ENCODE measurements at places on chromosomes 16 and 17.
A peak's percentile ranks its signal among the peaks of the same experiment; 100 is the strongest.

GRCh38 chr17:8701754-8702153 lies 42.9 kb downstream of the CCDC42 start:
- DNase-seq: no peak

- DNase-seq: no peak
Measured at GRCh38 chr17:77449908-77450741, 309.4 kb downstream of the SEC14L1 start.

DNA sequence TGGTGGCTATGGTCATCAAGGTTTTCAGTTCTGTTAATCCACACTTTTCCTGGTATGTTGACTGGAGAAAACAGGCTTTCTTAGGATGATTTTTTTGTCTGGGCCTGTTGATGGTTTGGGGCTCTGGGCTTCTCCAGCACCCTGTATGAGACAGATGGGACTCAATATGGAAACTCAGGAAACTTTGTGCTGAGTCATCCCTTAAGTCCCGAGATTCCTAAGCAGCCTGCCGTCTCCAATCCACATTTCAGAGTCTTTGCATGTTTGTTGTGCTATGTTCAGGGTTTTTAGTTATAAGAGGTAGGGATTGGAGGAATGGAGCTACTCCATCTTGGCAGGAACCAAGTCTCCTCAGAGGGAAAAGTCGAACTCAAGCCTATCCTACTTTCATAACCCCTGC lies 253.3 kb upstream of the FOXF1 start:
- no peak for DNase-seq

- no peak for DNase-seq
Measured at GRCh38 chr17:8004899-8005298, 2.5 kb downstream of the GUCY2D start.

DNA sequence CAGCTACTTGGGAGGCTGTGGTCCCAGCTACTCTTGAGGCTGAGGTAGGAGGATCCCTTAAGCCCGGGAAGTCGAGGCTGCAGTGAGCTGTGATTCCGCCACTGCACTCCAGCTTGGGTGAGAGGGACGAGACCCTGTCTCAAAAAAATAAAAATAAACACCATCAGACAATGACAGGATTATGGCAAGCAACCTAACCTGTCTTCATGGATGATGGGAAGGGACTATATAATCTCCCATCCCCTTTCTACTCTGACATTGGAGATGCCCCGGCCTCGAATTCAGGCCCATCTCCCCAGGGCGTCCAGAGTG lies 893 bp downstream of the TRIM25 start:
- DNase-seq: no peak

DNA sequence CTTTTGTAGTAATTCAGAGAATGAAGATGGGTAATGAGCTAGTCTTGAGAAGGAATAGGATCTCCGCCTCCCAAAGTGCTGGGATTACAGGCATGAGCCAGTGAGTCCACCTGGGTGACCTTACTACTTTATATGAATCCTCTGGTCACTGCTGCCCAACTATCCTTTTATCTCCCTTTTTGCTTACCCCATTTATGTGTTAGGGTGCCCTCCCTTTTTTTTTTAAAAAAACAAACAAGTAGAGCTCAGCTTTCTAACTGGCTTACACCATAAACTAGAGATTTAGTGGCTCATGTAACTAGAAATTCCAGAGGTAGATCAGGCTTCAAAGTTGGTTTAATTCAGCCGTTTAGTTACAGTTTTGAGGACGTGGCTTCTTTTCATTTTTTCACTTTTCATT lies 15.6 kb downstream of the USP10 start:
- DNase-seq: no peak

- DNase-seq: no peak
Measured at GRCh38 chr17:79363552-79364275, 247.1 kb downstream of the RBFOX3 start.

- no peak for DNase-seq
Measured at GRCh38 chr16:88855736-88856121, 1.0 kb downstream of the GALNS start.

DNA sequence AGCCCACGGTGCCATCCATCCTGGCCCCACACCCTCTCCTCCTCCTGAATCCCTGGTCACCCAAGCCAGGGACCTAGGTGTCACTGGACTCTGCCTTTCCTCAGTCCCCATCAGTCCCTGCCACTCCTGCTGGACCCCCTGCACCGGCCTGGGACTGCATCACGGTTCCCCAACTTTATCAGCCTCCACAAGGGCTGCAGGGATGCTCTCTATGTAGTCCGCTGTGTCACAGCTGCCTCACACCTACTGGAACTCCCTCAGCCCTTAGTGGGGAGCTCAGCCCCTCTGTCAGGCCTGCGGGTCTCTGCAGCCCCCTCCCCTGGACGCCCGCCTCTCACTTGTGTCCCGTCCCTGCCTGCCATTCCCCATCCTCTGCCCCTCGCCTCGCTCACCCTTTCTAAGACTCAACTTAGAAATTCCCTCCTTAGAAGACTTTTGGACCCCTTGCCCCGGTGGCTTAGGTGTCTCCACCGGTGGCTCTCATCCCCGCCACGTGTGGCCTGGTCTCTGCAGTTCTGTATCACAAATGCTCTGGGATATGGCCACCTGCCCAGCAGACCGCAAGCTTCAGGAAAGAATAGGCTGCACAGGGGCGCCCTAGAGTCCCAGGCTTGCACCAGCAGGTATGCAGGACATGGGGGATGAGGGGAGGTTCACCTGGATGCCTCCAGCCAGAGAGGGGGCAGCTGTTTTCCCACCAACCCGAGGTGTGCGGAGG lies 62.9 kb downstream of the PRMT7 start:
- no peak for DNase-seq

GRCh38 chr16:68696514-68696913 lies 40.6 kb upstream of the CDH1 start:
- DNase-seq: no peak

GRCh38 chr17:13646411-13646810 lies 44.7 kb upstream of the HS3ST3A1 start:
- DNase-seq: no peak

DNA sequence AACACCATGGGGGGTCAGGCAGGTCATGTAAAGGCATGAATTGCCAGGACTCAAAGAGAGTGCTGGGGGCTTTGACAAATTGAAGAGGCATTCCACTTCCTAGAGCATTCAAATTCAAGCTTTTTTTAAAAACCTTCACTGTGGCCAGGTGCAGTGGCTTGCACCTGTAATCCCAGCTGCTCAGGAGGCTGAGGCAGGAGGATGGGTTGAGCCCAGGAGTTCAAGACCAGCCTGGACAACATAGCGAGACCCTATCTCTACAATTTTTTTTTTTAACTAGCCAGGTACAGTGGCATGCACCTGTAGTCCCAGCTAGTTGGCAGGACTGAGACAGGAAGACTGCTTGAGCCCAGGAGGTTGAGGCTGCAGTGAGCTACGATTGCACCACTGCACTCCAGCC lies 17.2 kb downstream of the ABCC12 start:
- no peak for DNase-seq

- DNase-seq: no peak
Measured at GRCh38 chr16:21103941-21104860, 46.4 kb downstream of the DNAH3 start.

DNA sequence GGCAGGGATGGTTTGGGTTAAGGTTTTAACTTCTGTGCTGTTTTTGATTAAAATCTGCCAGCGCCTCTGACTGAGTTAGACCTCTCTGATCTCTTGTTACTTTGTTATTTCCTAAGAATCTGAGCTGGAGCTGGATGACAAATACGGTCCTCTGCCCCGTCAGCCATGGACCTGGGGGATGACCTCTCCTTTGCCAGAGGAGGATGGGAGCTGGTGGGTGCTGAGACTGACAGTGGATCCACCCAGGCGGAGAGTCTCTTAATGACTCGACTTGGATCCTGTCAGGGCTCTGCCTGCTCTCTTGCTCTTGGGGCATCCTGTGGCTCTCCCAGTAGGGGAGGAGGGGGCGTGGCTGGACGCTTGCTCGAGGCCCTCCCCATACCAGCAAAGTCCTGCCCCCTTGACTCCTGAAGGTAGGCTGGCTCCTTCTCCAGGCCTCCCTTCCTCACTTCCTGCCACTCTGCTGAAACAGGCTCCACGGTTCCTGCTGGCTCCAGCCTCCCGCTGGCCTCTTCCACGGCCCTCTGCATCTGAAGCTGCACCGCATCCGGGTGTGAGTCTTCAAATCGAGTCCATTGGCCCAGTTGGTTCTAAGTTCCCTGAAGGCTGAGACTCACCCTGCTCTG lies 24.8 kb upstream of the MAP3K14 start:
- no peak for DNase-seq

DNA sequence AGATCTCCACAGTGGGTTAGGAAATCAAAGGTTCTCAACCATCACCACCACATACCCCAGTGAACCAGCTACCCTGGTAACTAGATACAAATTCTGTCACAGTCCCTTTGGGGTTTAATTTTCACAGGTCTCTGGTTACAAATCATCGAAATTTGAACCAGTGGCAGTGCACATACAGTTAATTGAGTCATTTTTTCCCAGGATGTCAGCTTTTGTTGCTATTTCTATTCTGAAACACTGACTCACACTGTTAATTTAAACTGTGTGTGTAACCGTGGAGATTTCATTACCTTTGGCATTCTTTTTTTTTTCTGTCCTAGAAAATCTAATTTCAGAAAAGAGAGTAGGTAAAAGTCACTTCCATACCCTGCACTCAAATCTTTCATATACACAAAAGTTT lies 511.5 kb downstream of the TOX3 start:
- DNase-seq: no peak

DNA sequence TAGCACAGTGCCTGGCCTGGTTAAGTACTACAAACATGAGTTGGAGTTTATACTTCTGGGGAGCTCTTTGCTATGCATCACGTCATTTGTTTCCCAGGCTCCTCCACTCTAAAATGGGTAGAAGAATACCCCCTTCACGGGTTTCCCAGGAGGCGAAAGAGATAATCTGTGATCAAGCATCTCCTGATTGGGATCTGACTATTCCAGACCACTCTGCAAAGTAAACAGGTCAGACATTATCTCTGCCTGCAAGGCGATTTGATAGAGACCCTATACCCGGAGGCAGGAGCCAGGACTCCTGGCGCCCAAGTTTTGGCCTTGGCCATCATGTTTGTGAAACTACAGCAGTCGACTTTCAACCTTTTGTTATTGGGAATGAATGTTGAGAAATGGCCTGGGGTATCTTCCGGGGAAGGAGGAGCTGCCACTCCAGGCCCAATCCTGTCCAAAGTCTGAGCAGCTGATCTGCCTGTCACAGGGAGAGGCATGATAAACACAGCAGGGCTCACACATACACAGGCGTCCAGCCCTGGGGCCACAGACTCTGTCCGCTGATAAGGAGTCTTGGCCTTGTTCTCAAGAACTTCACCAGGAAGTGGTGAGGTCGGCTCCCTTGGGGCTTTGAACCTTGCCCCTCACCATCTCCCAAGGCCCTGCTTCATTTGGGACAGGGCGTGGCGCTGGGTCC lies 199.9 kb downstream of the MAF start:
- DNase-seq: no peak

- DNase-seq: peak; percentile 79
Measured at GRCh38 chr17:30389756-30390300, 11.1 kb downstream of the CPD start.

DNA sequence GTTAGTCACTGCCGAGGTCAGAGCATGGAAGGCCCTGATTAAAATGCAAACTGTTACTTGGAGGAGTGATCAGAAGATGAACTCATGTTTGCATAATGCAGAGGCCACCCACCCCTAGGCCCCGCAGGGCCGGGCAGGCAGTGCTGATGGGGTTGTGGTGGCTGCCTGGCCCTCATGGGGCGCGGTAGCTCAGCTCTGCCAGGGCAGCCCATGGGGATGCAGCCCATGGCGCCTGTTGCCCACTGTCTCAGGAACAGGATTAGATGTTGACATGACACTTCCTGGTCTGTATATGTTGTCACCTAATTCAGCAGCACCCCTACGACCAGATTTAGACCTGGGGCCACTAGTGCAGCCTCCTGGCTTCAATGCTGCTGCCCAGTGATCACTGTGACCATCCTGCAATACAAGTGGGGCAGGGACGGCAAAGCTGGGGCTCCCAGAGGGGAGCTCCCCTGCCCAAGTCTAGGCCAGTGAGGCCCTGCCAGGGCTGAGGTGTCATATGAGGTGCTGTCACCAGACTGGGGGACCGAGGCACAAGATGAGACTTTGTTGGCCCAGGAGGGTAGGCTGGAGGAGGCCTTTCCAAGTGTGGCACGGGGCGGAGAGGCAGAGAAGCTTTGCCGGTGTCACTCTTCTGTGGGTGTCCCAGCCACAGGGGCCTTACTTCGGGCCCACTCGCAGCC lies 49.1 kb downstream of the RAI1 start:
- no peak for DNase-seq

DNA sequence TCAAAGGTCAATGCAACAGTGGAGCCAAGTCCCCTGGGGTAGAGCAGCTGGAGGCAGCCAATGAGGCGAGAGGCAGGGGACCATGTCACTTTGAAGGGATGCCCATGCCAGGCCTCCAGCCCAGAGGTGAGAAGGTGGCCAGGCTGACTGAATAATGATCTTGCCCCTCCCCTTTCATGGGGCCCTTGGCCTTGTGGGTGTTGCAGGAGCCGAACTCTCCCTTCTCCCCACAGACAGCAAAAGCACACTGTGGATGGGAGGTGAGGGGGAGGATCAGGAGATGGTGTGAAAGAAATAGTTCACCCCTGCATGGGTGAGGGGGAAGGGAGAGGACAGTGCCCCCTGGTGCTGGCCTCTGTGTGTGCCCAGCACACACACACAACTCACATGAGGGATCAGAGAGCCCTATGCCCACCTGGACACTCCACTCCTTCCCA lies 15.8 kb upstream of the TBX21 start:
- no peak for DNase-seq

DNA sequence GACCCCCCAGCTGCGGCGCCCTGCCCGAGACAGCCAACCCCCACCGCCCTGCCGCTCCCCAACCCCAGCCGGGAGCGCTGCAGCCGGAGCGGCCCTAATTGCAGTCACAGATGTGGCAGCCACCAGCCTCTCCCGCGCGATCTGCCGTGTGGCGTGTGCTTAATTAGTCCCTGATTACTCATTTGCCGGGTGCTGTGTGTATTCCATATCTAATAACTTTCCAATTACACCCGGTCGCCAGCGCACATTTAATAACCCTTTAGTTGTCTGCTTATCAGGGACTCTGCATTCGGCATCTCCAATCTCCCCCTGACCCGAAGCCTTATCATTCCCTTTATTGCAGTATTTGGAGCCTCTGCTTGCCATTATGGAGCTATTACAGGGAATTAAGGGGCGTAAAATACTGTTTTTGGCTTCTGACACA lies 236.7 kb upstream of the CIBAR2 start:
- no peak for DNase-seq

- DNase-seq: peak; percentile 64
Measured at GRCh38 chr16:88920618-88921590, 54.4 kb upstream of the PABPN1L start.

- DNase-seq: no peak
Measured at GRCh38 chr17:17824119-17824782, 12.5 kb downstream of the SREBF1 start.
